NCI-H2107 (cell line): ENCODE measurements at places on chromosomes 12 and 14.
A peak's percentile ranks its signal among the peaks of the same experiment; 100 is the strongest.

DNA sequence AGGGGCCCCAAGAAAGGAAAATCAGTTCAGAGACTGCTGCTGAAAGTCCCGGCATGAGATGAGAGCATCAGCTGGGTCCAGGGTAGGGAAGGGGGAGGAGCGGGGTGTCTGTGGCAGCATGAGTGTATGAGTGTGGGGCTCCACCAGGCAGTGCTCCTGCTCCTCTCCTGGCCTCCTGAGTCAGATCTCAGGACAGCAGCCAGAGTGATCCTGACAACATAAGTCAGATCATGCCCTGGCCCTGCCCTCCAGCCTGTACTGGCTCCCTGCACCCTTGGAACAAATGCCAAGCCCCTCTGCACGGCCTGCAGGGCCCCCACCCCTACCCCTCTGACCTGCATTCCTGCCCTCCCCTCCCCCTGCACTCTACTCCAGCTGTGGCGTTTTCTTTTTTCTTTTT, 24.2 kb upstream of the LRP1-AS start:
- no peak for DNase-seq

- no peak for DNase-seq
Observed at GRCh38 chr12:102415515-102415914, 64.8 kb downstream of the IGF1 start.

GRCh38 chr12:68410018-68410660, 78.0 kb upstream of the MDM1 start:
- no peak for DNase-seq

- DNase-seq: no peak
Observed at GRCh38 chr12:9051158-9051550, 61.8 kb downstream of the KLRG1 start.

DNA sequence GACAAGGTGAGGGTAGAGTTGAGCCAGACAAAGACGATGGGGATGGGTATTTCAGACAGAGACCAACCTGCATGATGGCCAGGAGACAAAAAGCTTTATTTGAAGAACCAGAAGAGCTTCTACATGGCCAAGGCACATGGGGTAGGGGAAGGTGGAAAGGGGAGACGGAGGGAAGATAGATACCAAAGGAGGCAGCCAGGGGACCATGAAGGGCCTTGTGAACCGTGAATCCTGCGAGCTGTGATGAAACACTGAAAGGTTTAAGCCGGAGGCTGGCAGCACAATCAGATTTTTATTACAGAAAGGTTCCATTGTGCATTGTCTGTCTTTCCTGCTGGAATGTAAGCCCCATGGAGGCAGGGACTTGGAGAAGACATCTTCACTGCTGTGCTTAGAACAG, 72.4 kb downstream of the PLXNC1 start:
- no peak for DNase-seq

DNA sequence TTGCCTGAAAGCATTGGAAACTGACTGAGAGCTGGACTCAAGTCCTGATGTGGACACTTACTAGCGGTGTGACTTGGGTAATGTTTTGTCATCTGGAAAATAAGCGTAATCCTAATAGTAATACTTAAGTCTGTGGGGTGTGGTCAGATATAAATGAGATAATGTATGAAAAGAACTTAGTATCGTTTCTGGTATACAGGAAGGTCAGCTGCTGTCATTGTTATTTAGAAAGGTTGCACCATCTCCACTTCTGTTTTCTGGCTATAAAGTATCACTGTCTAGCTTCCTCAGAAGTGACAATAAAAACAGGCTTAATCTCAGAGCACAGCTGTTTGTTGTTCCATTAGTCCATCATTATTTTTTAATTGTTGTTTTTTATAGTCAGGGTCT, 34.1 kb upstream of the TUBA1C start:
- DNase-seq: no peak

GRCh38 chr14:104434214-104435076, 145.1 kb upstream of the C14orf180 start:
- no peak for DNase-seq

DNA sequence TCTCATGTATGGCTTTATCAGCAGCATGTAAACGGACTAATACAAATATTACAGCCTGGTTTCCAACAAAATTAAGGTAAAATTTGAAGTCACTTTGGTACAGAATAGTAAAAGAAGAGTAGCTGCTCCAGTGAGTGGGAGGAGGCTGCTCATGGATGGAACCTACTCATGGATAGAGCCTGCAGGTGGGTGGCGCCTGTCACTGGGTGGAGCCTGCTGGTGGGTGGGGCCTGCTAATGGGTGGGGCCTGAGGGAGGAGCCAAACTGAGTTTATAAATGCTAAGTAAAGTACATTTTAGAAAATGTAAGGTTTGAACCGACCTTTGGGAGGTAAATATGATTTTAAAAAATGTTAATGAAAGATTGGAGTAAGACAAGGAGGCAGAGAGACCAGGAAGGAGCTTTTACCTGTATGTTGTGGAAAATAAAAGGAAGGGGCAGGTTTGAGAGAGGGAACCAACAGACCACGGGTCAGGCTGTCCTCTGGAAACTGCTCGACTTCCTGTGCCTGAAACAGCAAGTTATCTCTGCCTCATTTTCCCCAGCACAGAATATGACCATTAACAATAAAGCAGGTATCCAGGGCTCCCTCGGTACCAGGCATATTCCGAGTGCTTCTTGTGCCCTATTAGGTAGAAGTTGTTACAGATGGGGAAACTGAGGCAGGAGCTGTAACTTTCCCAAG, 55.9 kb upstream of the SEL1L start:
- DNase-seq: no peak

GRCh38 chr14:95707327-95707726, 6.6 kb downstream of the TCL1A start:
- DNase-seq: no peak

- no peak for DNase-seq
Observed at GRCh38 chr12:97941686-97942354, 479.2 kb downstream of the RMST start.

- DNase-seq: no peak
Observed at GRCh38 chr14:96187216-96188031, 17.2 kb upstream of the BDKRB2 start.

GRCh38 chr14:65167072-65167645, 64.8 kb upstream of the MAX start:
- no peak for DNase-seq

- peak; percentile 87 for DNase-seq
Observed at GRCh38 chr14:99415496-99416281, 65.0 kb downstream of the SETD3 start.

DNA sequence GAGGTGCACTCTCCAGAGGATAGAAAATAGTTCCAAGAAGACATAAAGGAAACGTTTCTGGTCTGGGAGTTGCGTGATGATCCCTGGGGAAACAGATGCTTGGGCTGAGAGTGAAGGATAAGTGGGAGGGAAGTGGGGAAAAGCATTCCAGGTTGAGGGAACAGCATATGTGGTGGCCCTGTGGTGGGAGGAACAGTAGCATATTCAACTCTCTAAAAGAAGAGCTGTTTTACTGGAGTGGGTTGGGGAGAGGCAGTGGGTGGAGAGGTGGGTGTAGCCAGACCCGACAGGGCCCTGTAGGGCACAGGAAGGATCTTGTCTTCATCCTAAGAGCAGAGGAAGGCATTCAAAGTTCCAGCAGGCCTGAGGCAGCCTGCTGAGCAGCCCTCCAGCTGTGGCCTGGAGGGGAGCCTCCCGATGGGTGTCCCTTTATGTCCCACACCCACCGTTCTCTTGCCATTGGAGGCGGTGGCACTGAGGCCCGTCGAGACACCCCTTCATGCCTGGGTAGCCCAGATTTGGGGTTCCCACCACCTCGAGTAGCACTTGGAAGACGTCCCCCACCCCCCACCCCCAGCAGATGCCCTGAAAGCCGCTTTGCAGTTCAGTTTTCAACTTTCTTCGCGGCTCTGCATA, 310.5 kb upstream of the FKBP4 start:
- DNase-seq: no peak

DNA sequence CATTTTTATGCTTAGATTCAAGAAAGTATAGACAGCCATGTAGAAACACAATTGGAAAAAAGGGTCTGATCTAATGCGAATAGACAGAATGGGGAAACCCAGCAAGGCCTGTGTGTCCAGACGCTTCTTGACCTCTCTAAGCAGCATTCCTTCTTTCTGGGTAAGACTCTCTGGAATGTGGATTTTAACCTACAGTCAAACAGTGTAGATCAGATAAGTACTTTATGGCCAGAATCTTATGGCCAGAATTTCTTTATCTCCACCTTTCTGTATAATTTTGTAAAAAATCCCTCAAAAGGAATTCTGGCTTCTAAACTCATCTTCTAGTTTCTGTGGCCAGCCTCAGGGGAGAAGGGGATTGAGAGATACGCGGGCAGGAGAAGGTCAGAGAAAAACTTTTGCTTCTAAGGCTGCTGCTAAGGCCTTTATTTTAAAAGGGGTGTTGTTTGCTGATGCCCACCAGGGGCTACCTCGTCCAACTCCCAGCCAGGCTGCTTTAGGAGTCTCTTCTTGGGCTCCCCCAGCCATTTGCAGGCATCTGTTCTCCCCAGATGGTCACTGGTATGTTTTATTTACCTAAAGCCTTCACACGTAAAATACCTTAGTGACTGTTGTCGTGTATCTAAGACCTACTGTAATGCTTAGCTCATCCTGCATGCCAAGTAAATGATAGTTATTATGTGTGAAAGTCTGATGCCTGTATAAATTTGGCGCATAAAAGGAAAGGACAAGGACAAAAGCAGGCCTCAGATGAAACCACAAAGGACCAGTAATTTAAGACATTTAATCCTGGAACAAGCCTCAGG, 68.4 kb downstream of the ANO6 start:
- no peak for DNase-seq

GRCh38 chr12:91379051-91379775, 196.6 kb upstream of the DCN start:
- no peak for DNase-seq

GRCh38 chr12:118259079-118259478, 113.6 kb downstream of the TAOK3 start:
- no peak for DNase-seq

- DNase-seq: no peak
Observed at GRCh38 chr14:77172916-77173315, 8.7 kb upstream of the TMEM63C start.

DNA sequence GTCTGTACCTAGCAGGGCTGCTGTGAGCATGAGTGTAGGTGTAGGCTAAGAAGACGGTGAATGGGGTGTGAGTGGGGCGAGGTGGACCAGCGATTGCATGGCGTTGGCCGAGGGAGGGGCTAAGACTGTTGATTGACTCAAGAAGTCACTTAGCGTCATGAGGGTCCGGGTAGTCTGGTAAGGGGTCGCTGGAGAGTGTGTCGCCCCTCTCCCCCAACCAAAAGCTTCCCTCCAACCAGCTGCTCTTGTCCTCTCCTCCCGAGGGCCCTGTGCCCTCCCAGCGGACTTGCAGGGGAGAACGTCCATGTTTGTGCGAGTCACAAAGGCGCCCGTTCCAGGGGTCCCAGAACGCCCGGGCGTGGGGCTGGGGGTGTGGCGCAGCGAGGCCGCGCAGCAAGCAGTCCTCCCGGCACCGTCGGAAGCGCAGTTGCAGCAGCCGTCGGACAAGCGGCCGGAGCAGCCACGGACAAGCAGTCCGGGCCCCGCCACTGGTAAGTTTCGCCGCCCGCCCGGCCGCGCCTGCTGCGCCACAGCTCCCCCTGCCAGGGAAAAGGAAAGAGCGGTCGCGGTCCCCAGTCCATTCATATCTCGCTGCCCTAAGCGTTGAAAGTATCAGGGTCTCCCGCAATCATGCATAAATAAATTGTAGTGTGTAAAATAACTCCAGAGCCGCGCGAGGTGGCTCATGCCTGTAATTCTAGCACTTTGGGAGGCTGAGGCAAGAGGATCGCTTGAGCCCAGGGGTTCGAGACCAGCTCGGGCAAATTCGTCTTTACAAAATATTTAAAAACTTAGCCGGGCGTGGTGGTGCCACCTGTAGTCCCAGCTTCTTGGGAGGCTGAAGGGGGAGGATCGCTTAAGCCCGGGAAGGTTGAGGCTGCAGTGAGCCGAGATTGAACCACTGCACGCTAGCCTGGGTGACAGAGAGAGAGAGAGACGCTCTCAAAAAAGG, at the start of gene CCDC63:
Gene CCDC63 (plus strand): TSS at position 373 of the 952 bp plus-strand sequence. CDS start 5,968 bp downstream, outside the sequence.
- DNase-seq: no peak

- no peak for DNase-seq
Observed at GRCh38 chr12:110012137-110012536, 12.9 kb downstream of the ANKRD13A start.

- no peak for DNase-seq
Observed at GRCh38 chr14:61813096-61813606, 50.9 kb downstream of the SNAPC1 start.

DNA sequence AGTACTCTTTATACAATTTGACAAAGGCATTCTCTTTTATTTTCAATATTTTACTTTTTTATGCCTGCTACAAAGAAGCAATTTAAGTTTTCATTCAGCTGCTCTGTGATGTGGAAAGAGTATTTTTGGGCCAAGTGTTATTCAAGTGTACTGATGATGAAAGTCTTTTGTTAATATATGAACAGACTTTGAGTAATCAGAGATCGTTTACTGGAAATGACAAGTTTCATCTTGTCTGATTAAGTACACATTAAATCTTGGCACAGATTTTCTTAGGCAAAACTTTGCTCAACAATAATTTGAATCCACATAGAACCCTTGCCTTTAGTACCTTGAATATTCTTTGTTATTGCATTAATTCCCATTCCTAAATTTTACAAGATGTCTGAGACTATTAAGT, 13.3 kb upstream of the PZP start:
- DNase-seq: no peak

DNA sequence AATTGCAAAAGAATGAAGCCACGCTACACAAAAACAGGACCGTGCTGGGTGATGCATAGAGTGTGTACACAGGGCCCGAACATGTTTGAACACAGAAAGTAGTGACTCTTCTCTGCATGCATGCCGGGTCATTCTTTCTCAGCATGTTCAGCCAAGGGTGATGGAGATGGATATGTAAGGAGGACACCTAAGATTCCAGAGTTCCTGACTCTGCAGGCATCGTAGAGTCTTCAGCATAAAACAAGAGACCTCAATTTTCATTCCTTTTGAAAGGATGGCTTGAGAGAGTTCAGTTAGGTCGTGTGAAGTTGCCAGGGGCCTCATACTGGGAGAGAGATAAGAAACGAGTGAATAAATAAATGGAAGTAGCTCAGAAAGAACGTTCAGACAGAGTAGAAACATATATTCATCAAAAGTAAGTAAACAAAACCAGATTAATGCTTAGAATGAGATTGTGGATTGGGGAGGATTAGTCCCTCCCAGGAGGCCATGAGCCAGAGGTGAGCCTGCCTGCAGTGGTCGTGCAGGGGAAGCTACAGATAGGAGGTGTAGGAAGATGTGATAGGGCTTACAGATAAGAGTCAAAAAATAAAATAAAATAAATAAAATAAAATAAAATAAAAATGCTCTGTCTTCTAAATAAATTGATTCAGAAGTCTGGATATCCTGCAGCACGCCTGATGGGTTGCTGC, 27.6 kb upstream of the SEL1L start:
- DNase-seq: no peak
